ENCODE measurements at places on chromosomes 7 and 10.

- DNase-seq = no peak
Observed at GRCh38 chr7:28704706-28705105, 253.4 kb downstream of the TRIL start.

DNA sequence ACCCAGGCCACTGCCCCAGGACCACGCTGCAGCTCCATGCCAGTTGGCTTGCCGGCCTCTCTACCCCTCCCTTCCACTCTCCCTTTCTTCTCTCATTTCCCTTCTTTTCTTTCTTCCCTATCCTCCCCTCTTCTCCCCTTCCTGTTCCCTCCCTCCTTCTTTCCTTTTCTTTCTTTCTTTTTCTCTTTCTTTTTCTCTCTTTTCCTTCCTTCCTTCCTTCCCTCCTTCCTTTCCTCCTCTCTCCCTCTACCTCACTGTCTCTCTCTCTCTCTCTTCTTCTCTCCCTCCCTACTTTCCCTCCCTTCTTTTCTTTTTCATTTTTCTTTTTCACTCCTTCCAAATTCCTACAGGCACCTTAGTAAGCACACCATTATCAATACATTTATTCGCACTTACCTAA is 30.3 kb upstream of the R3HCC1L start:
- DNase-seq = no peak

DNA sequence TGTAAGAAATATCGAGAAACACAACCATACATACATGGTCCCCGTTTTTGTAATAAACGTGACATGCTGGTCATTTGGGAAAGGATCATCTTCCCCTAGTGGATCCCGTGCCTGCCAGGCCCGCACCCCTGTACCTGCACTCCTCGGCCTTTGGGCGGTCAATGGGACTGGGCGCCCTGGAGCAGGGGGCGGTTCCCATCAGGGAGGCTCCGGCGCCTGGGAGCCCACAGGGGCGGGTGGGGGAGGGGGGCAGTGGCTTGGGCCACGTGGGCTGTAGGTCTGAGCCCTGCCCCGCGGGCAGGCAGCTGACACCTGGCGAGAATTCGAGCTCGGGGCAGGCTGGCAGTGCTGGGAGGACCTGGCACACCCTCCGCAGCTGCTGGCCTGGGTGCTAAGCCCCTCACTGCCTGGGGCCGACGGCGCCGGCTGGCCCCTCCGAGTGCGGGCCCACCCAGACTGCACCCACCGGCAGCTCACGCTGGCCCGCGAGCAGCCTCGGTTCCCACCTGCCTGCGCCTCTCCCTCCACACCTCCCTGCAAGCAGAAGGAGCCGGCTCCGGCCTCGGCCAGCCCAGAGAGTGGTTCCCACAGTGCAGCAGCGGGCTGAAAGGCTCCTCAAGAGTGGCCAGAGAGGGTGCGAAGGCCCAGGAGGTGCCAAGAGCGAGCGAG is 361.6 kb upstream of the GRM3 start:
- DNase-seq = no peak

- peak; percentile 86 for DNase-seq
Observed at GRCh38 chr7:12638851-12639456, 48.5 kb upstream of the ARL4A start.

- no peak for DNase-seq
Observed at GRCh38 chr10:88437411-88437810, 145.7 kb downstream of the RNLS start.

DNA sequence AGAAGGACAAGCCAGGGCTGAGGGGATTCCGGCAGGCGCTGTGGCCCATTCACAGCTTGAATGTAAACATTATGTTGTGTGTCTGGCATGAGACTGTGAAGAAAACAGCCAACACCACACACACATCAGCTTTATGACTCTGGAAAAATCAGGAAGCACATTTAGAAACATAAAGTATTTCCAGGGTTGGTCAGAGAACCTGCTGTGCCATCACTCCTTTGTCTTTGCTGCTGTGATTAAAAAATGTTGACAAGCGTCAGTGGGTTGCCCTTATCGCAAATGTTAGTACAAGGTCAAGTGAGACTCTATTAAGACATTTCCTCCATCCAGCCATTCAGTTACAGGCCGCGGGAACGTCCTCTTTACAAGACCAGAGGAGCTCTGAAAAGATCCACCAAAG is 95.4 kb downstream of the TAX1BP1 start:
- DNase-seq = no peak

DNA sequence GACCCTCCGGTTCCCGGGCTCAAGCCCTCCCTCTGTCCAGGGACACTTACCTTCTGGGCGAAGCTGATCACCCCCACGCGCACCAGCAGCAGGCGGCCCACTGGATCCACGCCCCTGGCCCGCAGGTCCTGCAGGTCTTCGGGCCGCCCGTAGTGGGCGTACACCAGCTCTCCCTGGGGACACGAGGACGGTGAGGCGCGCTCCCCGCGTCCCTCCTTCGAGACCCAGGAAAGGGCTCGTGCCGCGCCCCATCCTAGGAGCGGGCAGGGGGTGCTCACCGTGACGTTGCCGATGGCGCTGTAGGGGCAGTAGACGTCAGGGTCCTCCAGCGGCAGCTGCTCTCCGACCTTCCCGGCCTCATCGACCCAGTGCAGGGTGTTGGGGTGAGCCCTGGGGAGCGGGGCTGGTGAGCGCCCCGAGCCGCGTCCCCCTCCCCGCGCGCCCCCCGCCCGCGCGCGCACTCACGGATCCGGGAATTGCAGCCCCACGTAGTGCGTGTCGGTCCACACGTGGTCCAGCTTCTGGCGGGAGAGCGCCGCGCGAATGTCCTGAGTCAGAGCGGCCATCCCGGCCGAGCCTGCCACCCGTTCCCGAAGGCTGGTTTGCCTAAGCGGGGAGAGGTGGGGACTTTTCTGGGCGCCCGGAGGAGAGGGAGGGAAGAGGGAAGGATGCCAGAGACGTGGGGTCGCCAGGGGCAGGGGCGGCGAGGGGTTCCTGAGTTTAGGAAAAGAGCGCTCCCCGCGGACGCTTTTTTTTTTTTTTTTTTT is 8.2 kb downstream of the TFR2 start:
- DNase-seq = peak; percentile 14

- DNase-seq = no peak
Observed at GRCh38 chr10:128065881-128066534, 60.2 kb downstream of the MKI67 start.

- no peak for DNase-seq
Observed at GRCh38 chr7:98230746-98231471, 19.7 kb downstream of the BHLHA15 start.

GRCh38 chr10:112689327-112690072 is 242.5 kb downstream of the VTI1A start:
- peak; percentile 15 for DNase-seq

GRCh38 chr7:120110169-120110568 is 162.8 kb upstream of the KCND2 start:
- DNase-seq = peak; percentile 5

- no peak for DNase-seq
Observed at GRCh38 chr7:66815951-66816350, 75.4 kb downstream of the RABGEF1 start.

- no peak for DNase-seq
Observed at GRCh38 chr10:109993551-109994330, 14.0 kb upstream of the ADD3 start.

DNA sequence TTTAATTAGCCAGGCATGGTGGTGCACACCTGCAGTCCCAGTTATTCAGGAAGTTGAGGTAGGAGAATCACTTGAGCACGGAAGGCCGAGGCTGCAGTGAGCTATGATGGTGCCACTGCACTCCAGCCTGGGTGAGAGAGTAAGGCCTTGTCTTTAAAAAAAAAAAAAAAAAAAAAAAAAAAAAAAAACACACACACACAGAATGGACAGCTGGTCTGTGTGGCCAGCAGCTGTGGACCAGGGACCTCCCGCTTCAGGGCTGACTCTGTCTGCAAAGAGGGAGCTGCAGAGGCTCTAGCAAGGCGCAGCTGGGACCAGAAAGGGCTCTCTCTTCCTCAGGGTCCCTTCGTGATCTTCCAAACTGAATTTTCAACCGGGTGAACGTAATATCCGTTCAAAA is 53.6 kb upstream of the DNAAF5 start:
- DNase-seq = no peak

GRCh38 chr10:1737222-1738061 is at the start of gene ADARB2:
Gene ADARB2 (minus strand): TSS chr10:1737525.
- DNase-seq = no peak

- DNase-seq = no peak
Observed at GRCh38 chr7:112113913-112114575, 92.2 kb downstream of the DOCK4 start.

DNA sequence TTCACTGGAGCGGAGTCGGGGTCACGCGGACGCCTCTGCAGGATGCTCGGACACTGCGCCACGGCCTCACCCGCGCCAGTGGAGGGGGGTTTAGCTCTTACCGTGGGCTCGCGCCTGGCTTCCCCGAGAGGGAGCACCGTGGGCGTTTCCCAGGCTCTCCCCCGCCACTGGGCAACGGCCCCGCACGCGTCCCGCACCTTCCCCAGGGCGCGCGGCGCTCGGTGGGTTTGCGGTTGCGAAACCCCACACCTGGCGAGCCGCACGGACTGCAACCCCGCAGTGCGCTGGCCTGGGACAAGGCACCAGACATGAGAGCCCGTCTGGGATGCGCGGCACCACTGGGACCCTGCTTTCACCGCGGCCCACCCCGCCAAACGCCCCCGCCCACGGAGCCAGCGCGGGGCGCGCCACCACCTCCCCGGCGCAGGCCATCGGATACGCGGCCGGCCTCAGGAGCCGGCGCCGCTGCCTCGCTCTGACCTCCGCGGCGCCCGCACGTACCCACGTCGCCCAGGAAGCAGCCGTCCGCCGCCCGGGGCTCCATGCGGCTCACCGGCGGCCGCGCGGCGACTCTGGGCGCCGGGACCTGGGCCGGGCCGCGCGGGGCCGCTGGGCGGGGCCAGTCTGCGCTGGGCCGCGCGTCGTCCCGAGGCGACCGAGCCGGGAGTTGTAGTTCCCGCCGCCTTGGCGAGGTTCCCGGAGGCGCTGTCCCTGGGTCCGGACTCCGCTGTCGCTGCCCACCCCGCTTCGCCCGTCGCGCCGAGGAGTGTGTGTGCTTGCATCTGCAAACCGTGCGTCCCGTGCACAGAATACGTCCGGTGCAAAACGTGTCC is at the start of gene ASB13:
Gene ASB13 (minus strand): TSS at position 588 of the 833 bp plus-strand sequence. CDS start 44 bp downstream, at position 544.
- peak; percentile 50 for DNase-seq

DNA sequence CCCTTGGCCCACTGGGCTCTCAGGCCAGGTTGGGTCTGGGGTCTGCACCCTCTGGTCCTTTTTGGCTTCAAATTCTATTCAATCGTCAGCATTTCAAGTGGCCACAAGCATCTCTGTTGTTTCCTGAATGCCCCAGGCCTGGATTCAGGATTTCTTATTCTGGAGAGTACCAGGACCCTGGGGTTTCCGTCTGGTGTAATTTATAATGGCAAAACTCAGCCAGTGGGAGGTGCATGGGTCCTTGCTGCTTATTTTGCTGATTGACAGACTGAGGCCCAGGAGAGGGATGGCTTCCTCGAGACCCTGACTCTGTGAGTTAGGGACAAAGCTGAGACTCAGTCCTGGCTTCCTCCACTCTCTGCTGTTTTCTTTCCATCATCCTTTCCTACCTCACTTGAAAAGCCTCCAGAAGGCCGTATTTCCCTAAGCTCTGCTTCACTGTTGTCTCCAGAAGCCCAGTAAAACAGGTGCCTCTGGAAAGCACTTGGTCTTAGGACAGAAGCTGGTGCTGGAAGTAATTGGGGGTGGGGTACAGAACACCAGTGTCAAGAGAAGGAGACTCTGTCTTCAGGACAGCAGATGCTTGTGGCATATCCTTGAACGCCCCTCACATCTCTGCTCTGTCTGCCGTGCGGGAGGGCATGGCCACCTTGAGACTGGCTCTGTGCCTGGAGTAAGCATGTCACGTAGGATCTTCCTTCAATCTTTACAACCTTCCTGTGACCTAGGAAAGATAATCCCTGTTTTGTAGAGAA is 39.4 kb upstream of the SH2D4B start:
- DNase-seq = no peak

- DNase-seq = no peak
Observed at GRCh38 chr7:5435291-5436002, 11.8 kb upstream of the TNRC18 start.

DNA sequence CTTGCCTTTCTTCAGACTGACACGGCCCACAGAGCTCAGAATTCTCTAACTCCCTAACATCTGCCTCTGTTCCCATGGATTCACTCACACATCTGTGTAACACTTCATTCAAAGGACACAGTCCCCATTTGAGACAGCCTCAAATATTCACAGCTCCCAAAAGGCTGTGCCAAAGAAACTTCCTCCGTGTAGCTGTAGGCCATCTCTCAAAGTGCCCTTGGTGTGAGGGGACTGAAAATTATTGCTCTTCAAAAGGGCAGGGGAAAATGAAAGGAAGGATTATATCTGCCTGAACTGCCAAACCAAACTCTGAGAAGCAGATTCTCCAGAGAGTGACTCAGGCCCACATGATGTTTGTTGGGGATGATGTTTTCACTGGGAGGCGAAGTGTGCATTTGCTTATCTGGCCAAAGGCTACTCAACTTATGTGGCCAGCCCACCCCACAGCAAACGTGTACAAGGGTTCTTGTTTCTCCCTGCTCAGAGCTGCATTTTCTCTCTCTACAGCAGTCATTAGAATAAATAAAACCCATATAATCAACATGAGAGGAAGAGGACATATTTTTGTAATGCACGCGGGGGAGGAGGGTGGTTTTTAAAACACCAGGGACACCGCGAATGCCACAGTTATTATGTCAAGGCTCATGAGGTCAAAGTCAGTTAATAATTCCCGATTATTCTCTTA is 302.4 kb upstream of the NFE2L3 start:
- peak; percentile 38 for DNase-seq

GRCh38 chr10:103658049-103658577 is 164.6 kb downstream of the NEURL1 start:
- DNase-seq = no peak

DNA sequence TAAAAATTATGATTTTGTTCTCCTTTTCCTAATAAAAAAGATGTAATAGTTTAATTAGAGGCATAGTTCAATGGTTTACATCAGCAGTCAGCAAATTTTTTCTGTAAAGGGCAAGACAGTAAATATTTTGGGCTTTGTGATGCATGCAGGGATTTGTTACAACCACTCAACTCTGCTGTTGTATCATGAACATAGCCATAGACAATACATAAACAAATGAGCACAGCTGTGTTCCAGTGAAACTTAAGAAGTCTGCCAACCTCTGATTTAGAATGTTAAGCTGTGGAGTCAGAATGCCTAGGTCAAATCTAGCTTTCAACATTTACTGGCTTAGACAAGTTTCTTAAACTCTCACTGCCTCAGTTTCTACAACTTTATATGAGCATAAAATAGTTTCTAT is 31.6 kb downstream of the ASZ1 start:
- no peak for DNase-seq

GRCh38 chr7:37434529-37434928 is 14.1 kb downstream of the ELMO1 start:
- no peak for DNase-seq

- DNase-seq = no peak
Observed at GRCh38 chr10:77011874-77012811, 625.5 kb downstream of the KCNMA1 start.

- no peak for DNase-seq
Observed at GRCh38 chr7:1103009-1103788, 15.3 kb downstream of the GPER1 start.

All from PC-3 (cell line).